ENCODE measurements at places on chromosomes 7 and 10.
A peak's percentile ranks its signal among the peaks of the same experiment; 100 is the strongest.

- no peak for DNase-seq
These were observed 99.9 kb downstream of the CNTNAP2 start for GRCh38 chr7:146216396-146217041.

GRCh38 chr10:71527135-71527534 is 130.4 kb downstream of the CDH23 start:
- no peak for DNase-seq

- peak; percentile 83 for DNase-seq
These were observed 26.0 kb downstream of the ASB4 start for GRCh38 chr7:95511716-95512260.

DNA sequence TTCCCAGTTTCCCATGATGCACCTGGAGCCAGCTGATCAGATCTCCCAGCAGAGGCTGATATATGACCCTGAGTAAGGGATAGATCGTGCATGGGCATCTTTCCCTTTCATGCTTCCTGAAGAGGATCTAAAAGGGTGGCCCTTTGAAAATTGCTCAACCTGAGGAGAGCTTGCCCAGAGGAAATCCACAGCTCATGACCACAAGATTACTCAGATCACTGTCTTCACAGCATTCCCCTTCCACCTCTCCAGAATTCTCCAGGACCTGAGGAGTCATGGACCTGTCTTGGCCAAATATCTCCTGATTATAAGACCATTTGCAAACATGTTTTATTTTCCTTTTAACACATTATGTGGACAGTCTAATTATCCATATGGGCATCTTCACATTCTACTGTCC is 328.1 kb downstream of the LHFPL3 start:
- DNase-seq = no peak

GRCh38 chr7:13984831-13985685 is 4.4 kb downstream of the ETV1 start:
- DNase-seq = no peak

- DNase-seq = no peak
These were observed 442 bp downstream of the STYXL1 start for GRCh38 chr7:76047305-76047810.

- peak; percentile 53 for DNase-seq
These were observed 1.2 kb upstream of the ATP6V0E2 start for GRCh38 chr7:149872419-149873073.

DNA sequence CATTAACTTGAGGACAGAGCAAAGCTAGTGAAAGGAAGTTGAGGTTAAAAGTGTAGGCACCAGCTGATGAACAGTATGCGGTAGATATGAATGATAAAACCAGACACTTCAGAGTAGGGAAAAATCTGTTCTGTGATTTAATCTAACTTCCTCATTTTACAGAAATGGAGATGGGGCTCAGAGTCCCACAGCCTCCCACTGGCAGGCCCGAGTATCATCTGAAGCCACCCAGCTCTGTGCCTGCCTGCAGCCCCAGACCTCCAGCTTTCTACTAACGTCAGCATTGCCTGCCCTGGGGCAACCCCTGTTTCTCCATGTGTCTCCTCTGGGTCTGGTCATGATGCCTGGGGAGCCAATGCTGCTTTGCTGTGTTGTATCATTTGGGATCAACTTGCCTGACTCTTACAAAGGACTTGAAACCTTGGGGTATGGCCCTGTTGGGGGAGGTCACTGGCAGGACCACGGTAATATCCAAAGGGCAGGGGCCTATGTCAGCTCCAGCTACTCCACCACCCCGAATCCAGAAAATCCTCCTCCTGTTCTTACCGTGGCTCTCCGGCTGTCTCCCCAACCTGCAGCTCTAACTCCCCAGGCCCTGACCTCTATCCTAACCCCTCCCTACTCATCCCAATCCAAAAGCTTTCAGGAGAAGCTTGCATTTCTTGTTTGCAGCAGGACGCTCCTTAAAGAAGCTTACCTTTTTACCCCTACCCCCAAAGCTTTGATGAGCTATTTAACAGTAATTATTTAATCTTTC is 56.2 kb upstream of the NPY start:
- DNase-seq = peak; percentile 7

DNA sequence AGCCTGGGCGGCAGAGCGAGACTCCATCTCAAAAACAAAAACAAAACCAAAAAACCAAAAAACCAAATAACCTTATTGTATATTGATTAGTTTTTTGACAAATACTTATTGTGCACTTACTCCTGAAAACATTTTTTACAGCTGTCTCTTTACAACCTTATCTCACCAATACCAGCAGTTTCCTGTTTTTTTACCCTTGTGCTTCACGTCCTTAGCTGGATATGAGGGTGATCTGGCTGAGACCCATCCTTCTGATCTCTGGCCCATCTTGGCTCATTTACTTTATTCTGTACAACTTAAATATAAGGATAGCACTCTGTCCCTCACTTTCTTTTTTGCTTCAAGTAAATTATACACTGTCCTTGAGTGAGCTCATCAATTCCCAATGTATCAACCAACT is 104.6 kb upstream of the DNAJB12 start:
- DNase-seq = no peak

DNA sequence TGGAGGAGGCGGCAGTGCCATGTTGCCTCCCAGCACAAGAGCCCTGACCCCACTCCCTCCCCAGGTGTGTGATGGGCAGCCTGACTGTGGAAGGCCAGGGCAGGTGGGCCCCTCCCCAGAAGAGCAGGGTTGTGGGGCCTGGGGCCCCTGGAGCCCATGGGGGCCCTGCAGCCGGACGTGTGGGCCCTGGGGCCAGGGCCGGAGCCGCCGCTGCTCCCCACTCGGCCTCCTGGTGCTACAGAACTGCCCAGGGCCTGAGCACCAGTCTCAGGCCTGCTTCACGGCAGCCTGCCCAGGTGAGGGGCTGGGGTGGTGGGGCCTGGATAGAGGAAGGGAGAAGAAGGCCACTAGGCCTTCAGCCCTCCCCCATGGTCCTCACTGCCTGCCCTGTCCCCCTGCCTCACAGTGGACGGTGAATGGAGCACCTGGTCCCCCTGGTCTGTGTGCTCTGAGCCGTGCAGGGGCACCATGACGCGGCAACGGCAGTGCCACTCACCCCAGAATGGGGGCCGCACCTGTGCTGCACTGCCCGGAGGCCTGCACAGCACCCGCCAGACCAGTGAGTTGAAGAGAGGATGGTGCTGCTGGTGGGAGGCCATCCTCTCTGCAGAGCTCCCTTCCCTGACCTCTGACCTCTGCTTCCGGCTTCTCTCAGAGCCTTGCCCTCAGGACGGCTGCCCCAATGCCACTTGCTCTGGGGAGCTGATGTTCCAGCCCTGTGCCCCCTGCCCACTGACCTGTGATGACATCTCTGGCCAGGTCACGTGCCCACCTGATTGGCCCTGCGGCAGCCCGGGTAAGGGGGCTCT is 18.2 kb upstream of the ZNF467 start:
- DNase-seq = no peak

DNA sequence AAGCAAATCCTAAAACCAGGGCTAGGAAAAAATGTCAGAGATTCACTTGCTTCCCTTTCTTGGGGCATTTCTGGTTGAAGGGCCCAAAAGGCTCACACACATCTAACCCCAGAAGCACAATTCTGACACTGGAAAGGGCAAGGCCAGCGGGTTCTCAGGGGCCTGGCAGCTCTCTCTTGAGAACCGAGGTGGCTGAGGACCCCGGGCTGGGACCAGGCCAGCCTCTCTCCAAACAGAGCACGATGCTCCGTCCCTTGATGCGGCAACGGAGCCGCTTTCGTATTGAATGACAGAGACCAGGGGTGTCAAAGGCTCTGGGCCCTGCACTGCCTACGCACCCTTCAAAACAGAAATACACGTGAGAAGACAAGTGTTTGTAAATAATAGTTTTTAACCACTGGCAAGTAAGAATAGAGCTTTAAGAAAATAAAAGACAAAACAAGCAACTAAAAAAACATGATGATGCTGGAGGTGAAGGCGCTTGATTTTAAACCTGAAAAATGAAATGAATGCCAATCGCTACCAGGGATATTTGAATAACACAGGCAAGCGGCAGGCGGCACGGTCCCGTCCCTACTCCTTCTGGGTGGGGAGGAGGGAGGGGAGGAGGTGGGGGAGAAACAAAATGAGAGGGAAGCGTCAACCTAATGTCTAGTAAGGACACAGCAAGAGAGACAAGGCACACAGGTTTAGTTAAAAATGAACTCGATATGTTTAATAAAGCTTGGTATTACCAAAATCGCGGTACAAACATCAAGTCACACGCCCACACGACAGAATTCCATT is 68.0 kb downstream of the SLC29A4 start:
- DNase-seq = no peak

GRCh38 chr7:93921607-93922566 is at the start of gene GNG11:
GNG11 (plus strand) TSS chr7:93921735; CDS start chr7:93922138, 403 bp downstream.
- DNase-seq = peak; percentile 26

DNA sequence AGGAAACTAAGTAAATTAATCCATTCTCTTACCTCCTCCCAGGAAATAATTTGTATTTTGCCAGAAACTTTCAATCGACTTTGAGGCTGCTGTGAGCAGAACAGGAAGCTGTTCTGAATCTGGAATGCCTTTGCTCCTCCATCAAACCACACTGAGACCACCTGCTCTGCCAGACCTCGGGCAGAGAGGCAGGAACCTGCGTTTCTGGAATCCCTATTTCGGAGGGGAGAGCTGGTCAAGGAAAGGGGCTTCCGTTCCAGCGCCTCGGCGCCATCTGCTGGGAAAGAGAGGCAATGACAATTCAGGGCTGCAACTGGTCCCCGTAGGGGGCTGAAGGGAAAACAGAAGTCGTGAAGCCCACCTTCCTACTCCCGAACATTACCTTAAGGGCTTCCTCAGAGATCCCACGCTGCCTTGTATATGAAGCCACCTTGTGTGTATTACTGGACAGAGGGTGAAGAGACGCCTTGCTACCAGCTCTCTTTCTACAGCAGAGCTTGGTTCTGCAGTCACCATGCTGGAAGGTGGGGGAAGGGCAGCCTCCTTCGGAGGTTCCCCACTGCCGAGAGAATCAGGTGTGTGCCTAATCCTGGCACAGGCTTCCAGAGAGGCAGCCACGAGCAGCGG is 31.2 kb downstream of the ZNF467 start:
- peak; percentile 66 for DNase-seq

- no peak for DNase-seq
These were observed 423.5 kb downstream of the ANKRD7 start for GRCh38 chr7:118648002-118648401.

- peak; percentile 69 for DNase-seq
These were observed 121.8 kb downstream of the SGMS1 start for GRCh38 chr10:50501924-50502452.

DNA sequence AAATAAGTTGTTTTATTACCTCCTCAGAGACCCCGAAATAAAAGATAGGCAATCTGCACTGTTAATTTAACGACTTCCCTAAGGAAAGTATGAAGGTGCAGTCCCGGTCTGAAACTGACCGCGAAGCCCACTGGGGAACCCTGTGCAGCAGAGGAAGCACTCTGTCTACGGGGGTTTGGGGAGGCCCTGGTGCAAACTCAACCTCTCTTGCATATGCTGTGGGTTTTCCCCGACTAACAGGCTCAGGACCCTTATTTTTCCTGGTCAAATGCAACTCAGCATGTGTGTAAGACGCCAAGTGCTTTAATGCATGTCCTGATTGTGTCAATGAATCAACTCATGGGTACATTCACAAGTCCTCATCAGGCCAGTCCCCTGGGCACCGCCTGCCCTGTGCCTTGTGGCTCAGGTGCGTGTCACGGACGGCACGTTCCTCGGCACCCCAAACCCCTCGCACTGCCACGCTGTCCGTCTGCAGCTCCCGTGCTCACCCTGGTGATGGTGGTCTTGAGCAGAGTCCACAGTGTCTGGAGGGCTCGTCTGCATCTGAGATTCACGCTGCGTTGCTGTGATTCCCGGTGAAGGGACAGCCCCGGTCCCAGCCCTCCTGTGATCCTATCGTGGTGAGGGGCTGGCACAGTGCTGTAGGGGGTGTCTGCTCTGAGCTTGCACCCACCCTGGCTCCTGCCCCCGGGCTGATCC is 33.8 kb downstream of the JAKMIP3 start:
- DNase-seq = no peak

DNA sequence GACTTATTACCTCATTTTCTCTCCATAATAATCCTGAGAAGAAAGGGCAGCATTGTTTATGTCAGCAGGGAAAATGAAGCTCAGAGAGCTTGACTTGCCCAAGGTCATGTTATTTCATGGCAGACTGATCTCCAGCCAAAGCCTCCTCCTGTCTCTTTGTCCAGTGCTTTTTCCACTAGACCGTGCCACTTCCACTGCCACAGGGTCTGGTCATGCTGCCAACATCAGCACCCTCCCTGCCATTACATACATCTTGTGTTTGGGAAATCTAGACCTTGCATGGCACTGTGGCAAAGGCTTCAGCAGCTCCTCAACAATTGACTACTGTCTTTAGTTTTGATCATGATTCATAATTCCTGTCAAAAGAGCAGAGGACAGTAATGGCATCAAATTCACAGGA is 25.1 kb downstream of the NRCAM start:
- DNase-seq = no peak

DNA sequence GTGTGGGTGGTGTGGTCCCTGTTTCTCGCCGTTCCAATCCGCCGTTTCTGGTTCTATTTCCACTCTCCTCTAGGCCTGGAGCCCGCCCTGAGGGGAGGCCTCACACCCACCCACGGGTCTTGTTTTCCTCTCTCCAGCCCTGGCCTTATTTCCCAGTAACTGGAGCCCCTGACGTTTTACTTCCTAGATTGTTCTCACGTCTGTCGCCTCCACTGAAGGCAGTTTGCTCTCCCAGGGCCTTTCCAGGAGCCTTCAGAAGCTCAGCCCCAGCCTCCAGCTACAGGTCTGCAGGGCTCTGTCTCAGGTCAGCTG is 30.6 kb downstream of the CFAP46 start:
- no peak for DNase-seq

DNA sequence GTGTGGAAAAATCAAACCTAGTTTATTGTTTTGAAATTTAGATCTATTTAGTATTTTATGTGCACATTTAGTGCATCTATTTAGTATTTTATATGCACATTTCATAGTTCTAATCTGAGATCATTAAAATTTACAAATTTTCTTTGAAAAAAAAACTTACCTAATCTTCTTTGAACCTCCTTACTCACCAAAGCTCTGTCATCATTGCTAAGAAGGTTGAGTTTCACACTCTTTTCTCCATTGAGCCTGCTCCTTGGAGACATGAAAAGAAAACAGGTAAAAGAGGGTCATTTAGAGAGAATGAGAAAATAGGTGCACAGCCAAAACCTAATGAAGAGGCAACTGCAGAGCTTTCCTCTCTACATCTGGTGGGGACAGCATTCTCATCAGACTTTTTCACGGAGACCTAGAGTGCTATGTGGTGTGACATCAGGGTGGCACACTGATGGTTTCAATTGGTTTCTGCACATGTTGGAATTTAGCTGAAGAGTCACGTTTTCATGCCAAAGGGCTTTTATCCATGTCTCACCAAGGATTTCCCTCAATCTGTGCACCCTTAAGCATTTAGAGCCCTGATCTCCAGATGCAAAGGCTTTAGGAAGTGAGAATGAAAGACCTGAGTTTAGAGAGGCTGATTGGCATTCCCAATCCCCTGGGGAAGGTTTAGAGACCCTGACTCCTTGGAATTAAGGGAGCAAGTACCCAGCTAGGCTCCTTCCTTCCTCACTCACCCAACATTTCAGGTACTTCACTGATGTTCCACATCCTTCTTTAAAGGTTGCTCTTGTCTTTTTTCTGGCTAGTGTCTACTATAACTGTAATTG is 89.2 kb upstream of the CAPZA2 start:
- DNase-seq = no peak

All from activated CD4-positive, alpha-beta T cell treated with anti-CD3 and anti-CD28 coated beads, Interleukin-2, amount 50 U/mL, for 16 hours (primary cell).